Nucleus accumbens (tissue), 56 donors: ENCODE measurements at places on chromosomes 6 and 20.

DNA sequence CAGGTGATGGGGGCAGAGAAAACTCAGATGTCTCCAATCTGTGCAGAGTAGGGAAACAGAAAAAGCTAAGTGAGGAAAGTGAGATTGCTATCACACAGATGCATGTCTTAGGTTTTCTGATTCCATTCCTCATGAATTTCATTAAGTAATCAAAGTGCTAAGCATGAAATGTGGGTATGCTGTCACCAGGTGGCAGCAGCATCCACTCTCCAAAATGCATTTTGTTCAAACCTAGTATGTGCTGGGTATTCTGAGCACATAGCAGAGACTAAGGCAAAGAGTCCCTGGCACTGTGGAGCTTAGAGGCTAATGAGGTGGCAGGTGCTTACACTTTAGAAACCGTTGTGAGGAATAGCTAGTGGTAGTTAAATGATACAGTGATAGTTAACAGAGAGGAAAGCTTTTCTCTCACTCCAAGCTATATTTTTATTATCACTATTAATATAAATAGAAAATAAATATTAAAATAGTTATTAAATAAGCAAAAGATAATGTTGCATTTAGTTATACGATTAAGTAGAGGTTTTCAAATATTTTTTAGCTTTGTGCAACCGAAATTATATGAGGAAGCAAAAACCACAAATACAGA is 179.5 kb downstream of the CDH26 start:
- no peak for DNase-seq

GRCh38 chr20:59678288-59678687 is 73.9 kb downstream of the PHACTR3 start:
- peak; percentile 22 for DNase-seq

- DNase-seq, result no peak
Measured at GRCh38 chr6:113352029-113352801, 504.9 kb upstream of the MARCKS start.

- DNase-seq, result no peak
Measured at GRCh38 chr20:11172881-11173280, 499.1 kb upstream of the JAG1 start.

DNA sequence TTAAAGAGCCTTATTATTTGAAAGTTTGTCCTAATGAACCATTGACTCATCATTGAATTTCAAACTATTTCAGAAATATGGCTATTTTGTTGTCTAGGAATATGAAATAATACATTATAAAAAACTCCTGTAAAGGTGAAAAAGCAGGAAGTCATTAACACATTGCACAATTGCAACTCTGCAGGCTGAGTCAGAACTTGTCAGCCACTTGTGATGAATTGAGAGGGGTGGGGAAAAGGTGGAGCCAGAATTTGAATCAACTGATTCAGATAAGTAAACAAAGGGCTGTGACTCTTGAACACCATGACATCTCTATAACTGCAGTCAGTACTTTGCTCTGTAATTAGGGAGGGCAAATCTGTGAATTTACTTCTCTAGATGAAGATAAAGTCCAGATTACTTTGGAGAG is 6.0 kb downstream of the C6orf141 start:
- peak; percentile 23 for DNase-seq

DNA sequence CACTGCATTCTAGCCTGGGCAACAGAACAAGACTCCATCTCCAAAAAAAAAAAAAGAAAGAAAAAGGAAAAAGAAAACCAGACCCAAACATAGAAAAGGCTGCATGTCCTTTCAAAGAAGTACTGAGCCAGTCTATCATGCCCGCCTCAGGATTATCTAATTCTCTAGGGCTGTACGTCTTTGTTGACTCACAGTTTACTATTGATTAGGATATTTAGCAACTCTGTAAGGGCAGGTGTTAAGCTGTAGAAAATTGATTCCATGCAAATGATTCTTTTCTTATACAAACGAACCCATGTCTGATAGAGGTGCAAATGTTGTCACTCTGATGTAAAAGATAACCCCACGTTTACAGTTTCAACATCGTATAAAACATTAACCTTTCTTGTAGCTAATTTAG is 209.0 kb downstream of the TTLL2 start:
- no peak for DNase-seq

GRCh38 chr20:25009218-25010145 is 16.9 kb upstream of the APMAP start:
- no peak for DNase-seq

GRCh38 chr6:2448826-2449571 is 203.6 kb upstream of the GMDS start:
- no peak for DNase-seq

DNA sequence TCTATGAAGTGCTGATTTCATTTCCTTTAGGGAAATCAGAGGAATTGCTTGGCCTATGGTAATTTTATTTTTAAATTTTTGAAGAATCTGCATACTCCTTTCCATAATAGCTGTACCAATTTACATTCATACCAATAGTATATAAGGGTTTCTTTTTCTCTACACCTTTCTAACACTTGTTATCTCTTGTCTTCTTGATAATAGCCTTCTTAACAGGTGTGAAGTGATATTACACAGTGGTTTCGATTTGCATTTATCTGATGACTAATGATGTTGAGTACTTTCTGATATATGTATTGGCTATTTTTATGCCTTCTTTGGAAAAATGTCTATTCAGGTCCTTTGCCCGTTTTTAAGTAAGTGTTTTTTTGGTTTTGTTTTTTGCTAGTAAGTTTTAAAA is 40.8 kb downstream of the SMAP1 start:
- no peak for DNase-seq

- no peak for DNase-seq
Measured at GRCh38 chr6:3296078-3296477, 37.3 kb downstream of the PSMG4 start.

DNA sequence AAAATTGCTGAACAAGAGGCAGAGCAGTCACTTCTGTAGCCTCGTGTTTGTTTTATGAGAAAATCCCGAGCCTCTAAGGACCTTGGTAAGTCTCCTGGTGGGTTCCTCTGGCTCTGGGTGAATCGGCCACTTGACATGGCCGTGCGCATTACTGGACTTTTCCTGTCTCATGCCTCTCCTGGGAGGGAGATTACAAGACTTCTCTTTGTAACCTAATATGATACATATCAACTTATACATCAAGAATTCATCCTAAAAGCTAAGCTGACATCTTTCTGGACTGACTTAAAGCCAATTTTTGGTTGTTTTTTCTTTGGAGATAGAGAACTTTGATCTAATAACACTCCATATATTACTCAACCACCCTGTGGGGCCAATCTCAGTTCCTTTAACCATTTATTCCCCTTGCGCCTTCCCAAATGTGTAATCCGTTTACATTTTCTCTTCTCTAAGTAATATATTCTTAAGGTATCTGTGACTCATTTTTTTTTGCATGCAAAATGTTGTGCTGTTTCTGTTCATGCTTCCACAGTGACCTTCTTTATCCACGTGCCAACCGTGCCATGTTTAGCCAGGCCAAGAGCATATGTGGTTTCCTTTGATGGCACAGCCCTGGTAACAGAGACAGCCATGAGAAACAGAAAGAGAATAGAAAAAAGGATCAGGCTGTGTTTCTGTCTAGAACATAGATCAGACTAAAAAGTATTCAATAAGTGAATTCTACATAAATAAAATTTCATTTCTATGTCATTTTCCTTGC is 47.5 kb upstream of the JAG1 start:
- DNase-seq, result no peak

- no peak for DNase-seq
Measured at GRCh38 chr6:85092226-85092625, 327.8 kb upstream of the TBX18 start.

DNA sequence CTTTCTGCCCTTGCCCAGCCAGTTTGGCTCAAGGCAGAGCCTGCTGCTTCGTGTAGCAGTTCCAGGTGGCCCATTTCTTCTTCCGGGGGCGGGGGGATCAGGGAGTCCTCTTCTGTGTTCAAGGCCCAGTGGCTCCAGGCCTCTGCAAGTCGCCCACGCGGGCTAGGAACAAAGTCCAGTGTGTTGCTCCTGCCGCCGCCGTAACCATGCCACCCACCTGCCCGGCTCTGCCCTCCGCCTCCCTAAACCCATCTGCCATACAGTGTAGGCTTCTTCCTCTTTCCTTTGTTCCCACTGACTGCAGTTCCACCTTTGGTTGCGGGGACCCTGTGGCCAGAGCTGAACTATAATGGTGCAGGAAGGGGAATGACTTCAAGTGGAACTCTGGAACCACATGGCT is 43.9 kb upstream of the SRF start:
- DNase-seq, result no peak

- no peak for DNase-seq
Measured at GRCh38 chr6:35445691-35446090, 6.4 kb upstream of the FANCE start.

DNA sequence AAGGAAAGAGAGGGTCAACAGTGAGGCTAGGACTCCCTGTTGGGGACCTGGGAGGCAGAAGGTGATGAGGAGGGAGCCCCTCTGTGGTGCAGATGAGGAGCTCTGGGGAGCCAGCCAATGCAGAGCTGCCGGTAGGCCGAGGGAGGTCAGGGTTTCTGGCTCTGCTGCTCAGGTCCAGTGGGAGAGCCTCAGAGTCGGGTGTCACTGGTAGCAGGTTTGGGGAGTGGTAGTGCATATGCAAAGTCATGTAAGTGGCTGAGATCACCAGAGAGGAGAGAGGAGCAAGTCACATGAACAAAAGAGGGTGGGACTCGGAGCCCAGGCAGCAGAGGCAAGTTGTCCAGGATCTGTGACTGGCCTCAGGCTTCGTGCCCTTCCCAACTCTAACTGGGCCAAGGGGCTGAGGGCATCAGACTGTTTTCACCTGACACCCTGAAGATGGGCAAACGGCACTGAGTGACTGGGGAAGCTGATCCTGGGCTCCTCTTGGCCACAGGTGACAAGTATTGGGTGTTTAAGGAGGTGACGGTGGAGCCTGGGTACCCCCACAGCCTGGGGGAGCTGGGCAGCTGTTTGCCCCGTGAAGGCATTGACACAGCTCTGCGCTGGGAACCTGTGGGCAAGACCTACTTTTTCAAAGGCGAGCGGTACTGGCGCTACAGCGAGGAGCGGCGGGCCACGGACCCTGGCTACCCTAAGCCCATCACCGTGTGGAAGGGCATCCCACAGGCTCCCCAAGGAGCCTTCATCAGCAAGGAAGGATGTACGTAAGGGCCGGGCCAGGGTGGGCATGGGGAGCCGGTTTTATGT is 6.6 kb downstream of the MMP24OS start:
- DNase-seq, result no peak

DNA sequence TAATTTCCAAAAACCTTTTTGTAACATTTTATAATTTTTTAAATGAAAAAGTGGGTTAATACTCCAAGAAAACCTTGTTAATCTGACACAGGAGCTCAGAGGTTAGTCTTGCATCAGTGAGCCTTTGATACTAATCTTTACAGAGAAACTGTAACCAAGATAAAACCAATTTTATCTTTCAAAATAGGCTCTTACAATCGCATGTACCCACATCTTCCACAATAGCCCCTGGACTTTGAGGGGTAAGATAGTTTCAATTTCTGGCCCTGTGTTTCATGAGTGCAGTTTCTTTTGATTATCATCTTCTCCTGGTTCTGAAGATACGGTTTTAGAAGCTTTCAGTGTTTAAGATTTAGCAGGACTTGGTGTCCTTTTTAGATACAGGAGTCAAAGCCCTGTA is 34.5 kb upstream of the MAS1L start:
- DNase-seq, result no peak

GRCh38 chr6:14118446-14118845 is 874 bp downstream of the CD83 start:
- no peak for DNase-seq

GRCh38 chr20:4581838-4582237 is 139.9 kb upstream of the PRND start:
- DNase-seq, result no peak

DNA sequence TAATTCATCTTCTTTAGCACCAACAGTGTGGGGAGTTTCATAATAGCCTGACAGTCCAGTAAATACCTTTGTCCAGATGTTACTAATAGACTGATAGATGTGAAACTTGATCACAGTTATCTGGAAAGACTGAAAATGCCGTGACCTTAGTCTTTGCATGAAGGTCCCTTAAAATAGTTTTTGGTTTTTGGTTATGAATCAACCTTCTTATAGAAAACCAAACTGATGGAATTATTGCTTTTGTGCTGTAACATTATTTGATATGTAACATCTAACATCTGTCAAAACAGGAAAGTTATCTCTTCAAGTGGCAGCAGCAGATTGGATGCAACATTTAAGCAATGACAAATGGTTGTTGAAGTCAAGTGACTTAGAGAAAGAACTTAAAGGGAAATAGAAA is 190.4 kb downstream of the DOK5 start:
- no peak for DNase-seq

GRCh38 chr6:44679438-44680201 is 292.1 kb downstream of the CDC5L start:
- DNase-seq, result no peak

- DNase-seq, result no peak
Measured at GRCh38 chr6:90375681-90376439, 79.2 kb upstream of the BACH2 start.

DNA sequence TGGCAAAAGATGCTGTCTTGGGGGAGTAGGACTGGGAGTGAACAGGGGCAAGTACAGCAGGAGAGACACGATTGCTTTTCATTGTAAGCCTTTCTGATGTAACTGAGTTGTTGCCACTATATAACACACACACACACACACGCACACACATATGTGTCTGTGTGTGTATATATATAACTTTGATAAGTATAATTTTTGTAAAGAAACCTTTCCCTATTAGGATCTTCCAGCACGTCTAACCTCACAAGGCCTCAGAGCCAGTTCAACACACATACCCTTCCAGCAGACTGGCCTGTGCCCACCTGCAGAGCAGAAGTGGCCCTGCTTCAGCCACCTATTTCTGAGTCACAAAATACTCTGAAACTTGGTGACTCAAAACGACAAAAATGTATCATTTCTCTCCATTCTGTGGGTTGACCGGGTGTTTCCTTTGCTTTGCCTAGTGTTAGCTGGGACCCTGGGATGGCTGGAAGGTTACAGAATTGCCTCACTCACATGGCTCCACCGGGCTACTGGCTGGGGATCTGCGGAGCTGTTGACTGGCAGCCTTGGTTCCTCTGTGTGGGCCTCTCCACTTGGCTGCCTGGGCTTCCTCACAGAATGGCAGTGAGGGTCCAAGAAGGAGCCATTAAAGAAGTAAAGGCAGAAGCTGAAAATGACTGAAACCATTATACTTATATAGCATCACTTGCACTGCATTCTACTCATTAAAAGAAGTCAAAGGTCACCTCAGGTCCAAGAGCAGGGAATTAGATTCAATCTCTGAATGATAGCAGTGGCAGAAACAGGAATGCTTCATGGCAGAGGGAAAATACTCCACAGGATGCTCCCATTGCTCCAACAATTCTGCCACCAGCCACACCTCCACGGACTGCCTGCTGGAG is 126.4 kb downstream of the BANF2 start:
- no peak for DNase-seq

- no peak for DNase-seq
Measured at GRCh38 chr20:32354592-32355416, 3.3 kb upstream of the ASXL1 start.

GRCh38 chr20:9218531-9218961 is 149.7 kb downstream of the PLCB4 start:
- DNase-seq, result no peak

GRCh38 chr6:15176816-15177370 is 69.0 kb upstream of the JARID2 start:
- DNase-seq, result no peak
